ENCODE measurements at places on chromosomes 12 and 14. TPM values are rescaled to one million over a fixed set of nuclear protein-coding genes. Genes with fewer than 3 reads are reported as not detected.
A peak's percentile ranks its signal among the peaks of the same experiment; 100 is the strongest.

VRTN gene
- polyA plus RNA-seq: 0.69 TPM

SPX gene
- polyA plus RNA-seq: 3.5 TPM

EGLN3 gene
- 51.9 TPM for polyA plus RNA-seq

KLRC3 gene
- 0.72 TPM for polyA plus RNA-seq

KRT72 gene
- polyA plus RNA-seq: 2.0 TPM

TOMM20L gene
- polyA plus RNA-seq: 0.24 TPM

INHBC gene
- polyA plus RNA-seq: 0.40 TPM

GRCh38 chr12:21831791-21832344 is 57.4 kb upstream of the KCNJ8 start:
- H3K27me3 ChIP-seq: no peaks in the 10 kb centered on the region
- DNase-seq: peak; percentile 42
- H3K4me1 ChIP-seq: no peaks in the 10 kb centered on the region
- H3K36me3 ChIP-seq: no peaks in the 10 kb centered on the region
- H3K4me3 ChIP-seq: no peak overlapping the region
- H3K27ac ChIP-seq: peak overlapping the region; percentile 9

DNA sequence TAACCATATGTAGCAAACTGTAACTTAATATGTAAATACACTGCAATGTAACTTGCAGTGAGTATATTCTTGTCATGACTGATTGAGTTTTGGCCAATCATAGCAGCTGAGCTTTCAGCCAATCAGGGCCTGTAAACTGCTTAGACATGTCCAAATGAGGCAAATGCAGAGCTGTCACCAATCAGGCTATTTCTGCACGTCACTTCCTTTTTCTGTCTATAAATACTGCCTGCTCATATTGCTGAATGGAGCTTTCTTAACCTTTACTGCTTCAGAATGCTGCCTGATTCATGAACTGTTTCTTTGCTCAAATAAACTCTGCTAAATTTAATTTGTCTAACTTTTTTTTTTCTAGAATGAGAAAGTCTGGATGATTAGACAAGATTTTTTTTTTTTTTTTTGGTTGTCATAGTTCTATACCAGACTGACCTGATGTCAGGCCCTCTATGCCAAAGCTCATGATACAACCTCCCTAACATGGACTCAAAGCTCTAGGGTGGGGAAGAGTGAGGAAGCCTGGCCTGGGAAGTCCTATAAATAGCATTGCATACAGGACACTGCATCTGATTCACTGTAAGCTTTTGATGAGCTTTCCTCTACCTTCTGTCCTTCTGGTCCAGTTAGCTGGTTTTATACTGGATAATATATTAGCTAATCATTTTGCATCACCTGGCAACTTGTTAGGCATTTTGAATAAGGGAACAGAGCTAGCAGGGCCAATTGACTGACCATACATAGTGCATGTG is 12.0 kb downstream of the MGP start:
- no peak overlapping the region for H3K27ac ChIP-seq
- no peaks in the 10 kb centered on the region for H3K4me1 ChIP-seq
- DNase-seq: no peak

- no peak for DNase-seq
- H3K36me3 ChIP-seq: no peaks in the 10 kb centered on the region
- H3K4me1 ChIP-seq: no peaks in the 10 kb centered on the region
- no peak overlapping the region for H3K27ac ChIP-seq
- peaks cover 7% of the 10 kb centered on the region for H3K27me3 ChIP-seq
Observed at GRCh38 chr14:77219591-77219990, 38.0 kb downstream of the TMEM63C start.

DNA sequence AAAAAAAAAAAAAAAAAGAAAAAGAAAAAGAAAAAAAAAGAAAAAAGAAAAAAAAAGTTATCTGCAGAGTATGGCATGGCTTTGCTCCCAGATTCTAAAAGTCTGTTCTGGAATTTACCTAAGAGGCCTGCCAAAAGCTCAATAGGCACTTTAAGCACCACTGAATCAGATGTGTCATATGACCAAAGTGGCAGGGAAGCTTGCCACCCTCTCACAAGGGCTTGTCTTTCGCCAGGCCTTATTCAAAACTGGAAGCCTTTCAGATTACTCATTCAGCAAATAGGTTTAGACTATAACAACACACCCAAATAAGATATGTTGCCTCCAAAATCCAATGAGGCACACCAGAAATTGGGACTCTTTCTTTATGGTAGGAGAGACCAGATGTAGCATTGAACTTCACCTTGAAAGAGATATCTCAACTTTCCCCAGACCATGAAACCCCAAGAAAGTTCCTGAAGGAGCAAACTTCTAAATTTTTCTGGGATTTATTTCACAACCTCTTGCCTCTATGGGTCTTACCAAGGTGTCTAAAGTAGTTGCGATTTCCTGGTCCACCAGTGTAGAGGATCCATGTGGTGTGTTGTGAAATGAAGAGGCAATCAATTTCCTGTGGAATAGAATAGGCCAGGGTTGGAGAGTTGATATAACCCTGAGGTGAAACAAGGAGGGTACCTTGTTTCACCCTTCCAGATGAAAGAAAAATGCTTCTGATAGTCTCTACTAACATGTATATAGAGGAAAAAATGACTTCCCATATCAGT is 218.8 kb downstream of the DAD1 start:
- H3K4me3 ChIP-seq: no peak overlapping the region
- no peak overlapping the region for H3K27ac ChIP-seq
- no peaks in the 10 kb centered on the region for H3K36me3 ChIP-seq
- H3K4me1 ChIP-seq: no peaks in the 10 kb centered on the region
- DNase-seq: no peak

GRCh38 chr12:50066402-50066801 is 9.0 kb downstream of the ASIC1 start:
- no peaks in the 10 kb centered on the region for H3K36me3 ChIP-seq
- H3K27ac ChIP-seq: no peak overlapping the region
- H3K27me3 ChIP-seq: no peaks in the 10 kb centered on the region
- no peak overlapping the region for H3K4me3 ChIP-seq
- peaks cover 3% of the 10 kb centered on the region for H3K4me1 ChIP-seq
- no peak for DNase-seq

DNA sequence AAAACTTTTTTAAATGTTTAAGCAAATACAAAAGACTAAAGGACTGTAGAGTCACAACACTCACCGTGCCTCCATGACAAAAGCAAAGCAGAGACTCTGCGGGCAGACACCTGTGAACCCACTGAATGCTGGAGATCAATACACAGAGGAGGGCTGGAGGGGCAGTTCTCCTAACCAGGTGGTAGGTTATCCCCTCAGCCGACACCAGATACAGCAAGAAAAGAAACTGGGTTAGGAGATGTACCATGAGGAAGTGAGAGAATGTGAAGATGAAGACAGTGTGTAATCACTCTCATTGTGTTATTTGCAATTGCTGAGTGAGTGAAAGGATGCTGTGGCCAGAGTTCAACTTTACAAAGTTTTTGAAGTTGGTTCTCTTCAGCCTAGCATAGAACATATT is 480.3 kb downstream of the BCL11B start:
- no peak overlapping the region for H3K27ac ChIP-seq
- H3K4me3 ChIP-seq: no peak overlapping the region
- peaks cover 6% of the 10 kb centered on the region for H3K27me3 ChIP-seq
- no peaks in the 10 kb centered on the region for H3K4me1 ChIP-seq
- no peaks in the 10 kb centered on the region for H3K36me3 ChIP-seq

DNA sequence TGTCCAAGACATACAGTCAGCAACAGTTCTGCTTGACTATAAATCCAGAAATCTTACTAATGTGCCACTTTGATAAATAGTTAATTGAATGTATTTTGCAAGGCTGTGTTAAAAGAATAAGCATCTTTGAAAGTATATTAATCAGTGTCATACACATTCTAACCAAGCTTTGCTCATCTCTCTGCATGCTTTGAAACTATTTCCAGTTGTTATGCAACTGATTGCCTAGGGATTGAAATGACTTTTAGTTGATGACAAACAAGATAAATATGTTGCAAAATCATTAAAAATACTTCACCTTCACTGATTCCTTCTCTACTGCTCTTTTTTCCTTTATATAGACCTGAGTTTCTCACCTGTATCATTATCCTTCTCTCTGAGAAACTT is 91.3 kb downstream of the AEBP2 start:
- no peaks in the 10 kb centered on the region for H3K27me3 ChIP-seq
- H3K4me3 ChIP-seq: no peak overlapping the region
- no peak for DNase-seq
- no peaks in the 10 kb centered on the region for H3K36me3 ChIP-seq
- peaks cover 2% of the 10 kb centered on the region for H3K4me1 ChIP-seq
- no peak overlapping the region for H3K27ac ChIP-seq

- no peaks in the 10 kb centered on the region for H3K36me3 ChIP-seq
- peaks cover 18% of the 10 kb centered on the region for H3K4me1 ChIP-seq
Observed at GRCh38 chr12:106722837-106723236, 51.6 kb upstream of the RIC8B start.

- H3K27me3 ChIP-seq: no peaks in the 10 kb centered on the region
- no peaks in the 10 kb centered on the region for H3K36me3 ChIP-seq
- H3K4me1 ChIP-seq: no peaks in the 10 kb centered on the region
- no peak overlapping the region for H3K27ac ChIP-seq
- no peak for DNase-seq
- no peak overlapping the region for H3K4me3 ChIP-seq
Observed at GRCh38 chr12:25997201-25997963, 38.9 kb downstream of the RASSF8 start.

DNA sequence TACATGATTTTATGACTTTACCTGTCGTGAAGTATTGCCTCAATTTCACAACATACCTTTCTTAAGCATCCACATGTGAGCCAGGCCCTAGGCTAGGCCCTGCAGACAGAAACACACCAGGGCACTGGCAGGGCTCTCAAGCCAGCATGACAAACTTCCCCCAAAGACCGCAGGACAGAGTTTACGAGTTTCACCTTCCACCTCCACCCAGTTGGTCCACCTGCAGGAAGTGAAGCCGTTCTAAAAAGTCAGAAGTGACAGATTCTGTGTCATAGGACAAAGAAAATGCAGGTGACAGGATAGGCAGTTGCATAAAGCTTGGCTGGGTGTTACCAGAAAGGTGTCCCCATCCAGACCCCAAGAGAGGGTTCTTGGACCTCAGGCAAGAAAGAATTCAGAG is 382.3 kb downstream of the PCNX1 start:
- no peak overlapping the region for H3K4me3 ChIP-seq
- H3K4me1 ChIP-seq: peaks cover 4% of the 10 kb centered on the region
- H3K27ac ChIP-seq: no peak overlapping the region
- no peaks in the 10 kb centered on the region for H3K36me3 ChIP-seq

DNA sequence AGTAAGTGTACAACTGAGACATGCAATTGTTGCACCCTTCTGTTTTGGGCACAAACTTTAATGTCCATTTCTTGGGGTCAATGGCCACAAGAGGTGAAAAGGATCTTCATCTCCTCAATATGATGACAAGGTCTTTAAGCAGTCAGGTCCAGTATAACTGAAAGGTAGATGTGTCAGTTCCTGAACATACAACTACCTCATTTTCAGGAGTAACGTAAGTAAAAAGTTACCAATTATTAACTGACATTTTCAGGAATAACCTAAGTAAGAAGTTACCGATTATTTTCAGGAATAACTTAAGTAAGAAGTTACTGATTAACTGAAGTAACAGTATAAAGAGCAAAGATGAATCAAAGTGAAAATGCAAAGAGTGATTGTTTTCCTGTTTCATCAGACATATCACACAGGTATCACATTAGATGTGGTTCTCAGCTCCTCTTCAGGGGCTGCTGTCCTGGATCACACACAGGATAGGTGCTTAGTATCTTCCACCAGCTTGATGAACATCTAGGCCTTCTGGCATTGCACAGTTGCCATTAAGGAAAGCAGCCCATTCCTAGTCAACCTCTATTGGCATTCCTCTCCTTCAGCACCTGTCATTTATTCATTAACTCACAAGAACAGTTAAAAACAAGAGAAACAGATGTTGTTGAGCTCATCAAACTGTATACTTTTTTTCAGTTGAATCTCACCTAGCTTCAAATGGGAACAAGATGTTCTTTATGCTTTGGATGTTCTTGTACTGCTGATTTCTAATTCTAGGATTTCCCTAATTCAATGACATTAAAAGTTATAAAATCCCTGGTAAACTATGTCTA is 200.0 kb downstream of the FOXG1 start:
- no peaks in the 10 kb centered on the region for H3K4me1 ChIP-seq
- peak; percentile 7 for DNase-seq
- H3K36me3 ChIP-seq: no peaks in the 10 kb centered on the region
- H3K27ac ChIP-seq: no peak overlapping the region

DNA sequence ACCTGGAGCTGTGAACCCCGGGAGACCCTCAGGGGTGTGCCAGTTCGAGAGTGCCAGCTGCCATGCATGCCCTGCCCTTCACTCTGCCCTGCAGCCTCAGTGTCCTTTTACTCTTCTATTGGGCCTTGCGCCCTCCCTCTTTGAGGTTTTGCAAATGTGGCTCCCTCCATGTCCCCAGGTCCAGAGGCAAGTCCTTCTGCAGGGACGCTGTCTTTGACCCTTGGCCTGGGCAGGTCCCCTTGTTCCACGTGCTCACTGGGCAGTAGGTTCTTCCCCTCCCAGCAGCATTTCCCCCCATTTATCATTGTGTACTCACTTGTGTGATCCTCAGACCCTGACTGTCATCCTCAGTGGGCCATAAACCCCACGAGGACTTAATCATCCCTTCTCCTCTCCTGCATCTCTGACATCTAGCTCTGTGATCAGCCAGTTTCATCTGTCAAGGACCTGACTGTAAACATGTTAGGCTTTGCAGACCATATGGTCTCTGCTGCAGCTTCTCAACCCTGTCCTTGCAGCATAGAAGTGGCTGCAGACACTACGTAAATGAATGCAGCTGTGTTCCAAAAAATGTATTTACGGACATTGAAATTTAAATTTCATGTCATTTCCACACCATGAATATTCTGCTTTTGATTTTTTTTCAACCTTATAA is 36.6 kb downstream of the TSPAN9 start:
- H3K27me3 ChIP-seq: no peaks in the 10 kb centered on the region
- H3K27ac ChIP-seq: no peak overlapping the region
- H3K36me3 ChIP-seq: peaks cover 4% of the 10 kb centered on the region
- no peaks in the 10 kb centered on the region for H3K4me1 ChIP-seq

DNA sequence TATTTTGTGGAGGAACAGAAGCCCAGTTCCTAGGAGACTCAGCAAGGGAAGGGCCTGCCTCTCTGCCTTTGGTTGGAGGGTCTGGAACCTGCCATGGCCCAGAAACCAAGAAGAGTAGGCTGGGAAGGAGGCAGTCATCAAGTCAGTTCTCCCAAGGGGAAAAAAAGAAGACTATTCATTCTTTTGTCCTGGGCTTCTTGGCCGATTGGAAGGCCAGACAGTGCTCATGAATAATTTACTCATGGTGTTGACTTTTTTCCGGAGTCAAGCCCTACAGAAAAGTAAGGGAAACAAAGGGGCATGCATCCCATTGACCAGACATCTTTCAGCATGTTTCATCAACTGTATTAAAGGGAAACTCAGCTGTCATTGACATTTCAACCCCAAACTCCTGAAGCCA is 168.1 kb downstream of the PRKCH start:
- no peak overlapping the region for H3K4me3 ChIP-seq
- H3K36me3 ChIP-seq: no peaks in the 10 kb centered on the region
- no peaks in the 10 kb centered on the region for H3K4me1 ChIP-seq

DNA sequence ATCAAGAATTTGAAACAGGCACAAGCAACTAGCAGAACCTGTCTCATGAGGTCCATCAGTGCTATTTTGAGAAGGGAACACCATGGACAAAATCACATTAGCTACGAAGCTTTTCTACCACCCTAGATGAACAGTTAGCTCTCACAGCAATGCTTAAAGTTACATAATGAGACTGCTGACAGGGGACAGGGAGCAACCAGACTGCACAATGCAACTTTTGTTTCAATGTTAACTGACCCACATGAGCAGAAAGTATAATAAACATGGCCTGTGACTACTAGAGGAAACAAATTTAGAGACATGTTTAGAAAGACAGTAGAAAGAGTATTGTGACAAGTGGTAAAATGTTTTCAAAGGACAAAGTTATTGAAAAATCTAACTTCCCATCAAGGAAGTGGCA is 282.8 kb downstream of the CEP128 start:
- no peak overlapping the region for H3K4me3 ChIP-seq
- no peak overlapping the region for H3K27ac ChIP-seq
- no peaks in the 10 kb centered on the region for H3K27me3 ChIP-seq

- no peak overlapping the region for H3K27ac ChIP-seq
- H3K27me3 ChIP-seq: no peaks in the 10 kb centered on the region
- H3K36me3 ChIP-seq: no peaks in the 10 kb centered on the region
Observed at GRCh38 chr12:79964100-79964627, 29.3 kb upstream of the PPP1R12A start.
